EL (cell line): ENCODE measurements at places on chromosomes 5 and 9.

DNA sequence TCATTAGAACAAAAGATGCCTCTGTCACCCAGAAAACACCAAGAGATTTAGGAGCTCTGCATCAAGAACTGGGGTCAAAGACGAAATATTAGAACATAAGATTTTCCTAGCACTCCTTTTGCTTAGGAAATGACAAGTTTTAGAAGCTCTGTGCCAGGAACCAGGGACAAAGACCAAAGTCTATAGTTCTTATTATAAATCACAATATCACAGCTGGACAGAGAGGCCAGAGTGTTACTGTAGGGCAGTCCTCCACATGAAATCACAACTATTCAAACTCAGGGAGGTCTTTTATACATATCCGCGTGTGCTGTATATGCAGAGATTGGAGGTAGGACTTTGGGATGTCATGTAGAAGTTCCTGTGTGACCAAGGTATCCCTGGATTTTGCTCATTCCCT, 116.7 kb upstream of the SAP30L start:
- no peak for DNase-seq

GRCh38 chr9:98096091-98096490, 22.9 kb downstream of the TRIM14 start:
- no peak for DNase-seq

DNA sequence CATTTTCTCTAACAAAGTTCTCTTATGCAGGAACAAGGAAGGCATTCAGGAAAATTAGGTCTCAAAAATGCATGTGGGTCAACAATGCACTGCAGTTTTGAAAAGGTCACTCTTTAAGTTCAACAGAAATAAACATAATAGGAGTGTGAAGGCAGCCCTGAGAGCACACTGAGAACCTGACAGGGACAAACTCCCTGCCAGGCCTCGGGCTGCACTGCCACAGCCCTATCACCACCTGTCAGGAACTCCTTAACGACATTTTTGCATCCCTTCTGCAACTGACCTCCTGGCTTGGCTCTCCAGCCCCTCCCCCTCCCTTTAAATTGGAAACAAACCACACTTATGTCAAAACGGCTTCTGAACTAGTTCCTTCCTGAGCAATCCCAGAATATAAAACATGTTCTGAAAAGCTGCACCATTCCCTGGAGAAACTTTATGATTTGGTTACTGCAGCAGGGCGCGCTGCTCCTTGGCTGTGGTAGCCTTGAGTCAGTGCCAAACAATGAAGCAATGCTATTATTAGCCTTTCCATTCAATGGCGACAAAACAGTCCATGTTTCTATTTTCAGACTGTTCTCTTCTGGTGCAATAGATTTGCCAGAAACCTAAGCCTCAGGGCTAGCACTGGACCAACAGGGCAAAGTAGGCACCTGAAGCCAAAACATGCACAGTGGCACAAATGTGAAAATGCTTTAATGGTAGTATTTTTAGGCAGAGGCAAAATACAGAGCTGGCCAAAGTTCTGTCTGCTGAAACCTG, 160.1 kb upstream of the ZNF608 start:
- peak; percentile 40 for DNase-seq

GRCh38 chr5:95715799-95716461, 15.2 kb upstream of the RHOBTB3 start:
- peak; percentile 80 for DNase-seq

- DNase-seq = no peak
Measured at GRCh38 chr9:5430912-5431311, 6.8 kb downstream of the PLGRKT start.

DNA sequence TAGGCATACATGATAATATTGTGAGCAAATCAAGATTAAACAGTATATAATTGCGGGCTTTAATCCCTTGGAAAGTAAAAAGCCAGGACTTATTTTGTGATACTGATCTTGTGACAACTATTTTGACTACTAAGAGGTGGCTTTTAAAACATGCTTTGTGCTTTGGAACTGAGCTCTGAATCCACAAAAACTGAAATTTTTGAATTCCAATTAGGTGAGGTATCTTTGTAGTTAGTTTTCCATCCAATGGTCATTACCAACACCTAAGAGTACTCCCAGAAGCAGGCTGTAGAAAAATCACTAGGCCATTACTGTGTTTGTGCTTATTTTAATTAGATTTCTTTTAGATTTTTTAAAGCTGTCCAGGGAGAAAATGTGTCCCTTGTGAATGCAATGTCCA, 559.5 kb upstream of the WWC1 start:
- no peak for DNase-seq

GRCh38 chr5:125140220-125140619, 393.8 kb upstream of the ZNF608 start:
- DNase-seq = no peak

- no peak for DNase-seq
Measured at GRCh38 chr5:7872517-7873130, 3.7 kb downstream of the MTRR start.

DNA sequence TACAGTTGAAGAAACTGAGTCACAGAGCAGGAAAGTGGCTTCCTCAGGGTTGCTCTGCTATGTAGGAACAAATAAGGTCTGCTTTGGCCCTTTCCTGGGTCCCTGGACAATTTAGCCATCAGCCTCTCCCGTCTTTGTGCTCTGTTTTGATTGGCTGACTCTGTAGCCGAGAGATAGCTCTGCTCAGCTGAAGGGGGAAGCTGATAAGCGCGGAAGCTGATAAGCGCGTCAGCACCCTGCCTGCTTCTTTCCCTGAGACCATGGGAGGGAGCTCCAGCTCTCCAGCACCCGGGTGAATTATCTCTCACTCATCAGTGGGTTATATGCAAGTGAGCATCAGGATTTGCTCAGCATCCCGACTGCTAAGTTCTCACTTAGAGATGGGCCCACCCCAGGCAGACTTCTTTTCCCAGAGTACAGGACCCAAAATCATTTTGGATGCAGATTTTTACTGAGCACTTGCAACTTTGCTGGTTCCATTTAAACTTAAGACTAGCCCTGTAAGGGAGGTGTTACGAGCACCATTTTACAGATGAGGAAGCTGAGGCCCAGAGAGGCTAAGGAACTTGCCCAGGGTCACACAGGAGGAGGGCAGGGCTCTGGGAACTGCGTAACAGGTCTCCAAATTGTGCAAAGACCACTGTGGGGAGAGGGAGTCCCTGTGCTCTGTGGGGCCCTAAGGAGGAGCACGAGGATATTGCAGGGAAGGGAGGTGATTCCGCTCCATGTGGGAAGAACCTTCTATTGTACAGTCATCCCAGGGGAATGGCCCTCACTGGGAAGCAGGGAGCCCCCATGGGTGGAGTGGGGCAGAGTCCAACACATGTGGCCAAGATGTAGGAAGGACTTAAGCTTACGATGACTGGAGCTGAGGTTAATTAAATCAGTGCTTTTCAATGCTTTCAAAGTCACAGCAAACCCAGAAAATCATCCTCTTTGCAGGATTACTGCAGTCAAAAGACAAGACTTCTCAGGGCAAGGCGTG, 83.7 kb upstream of the ORM1 start:
- DNase-seq = peak; percentile 62

DNA sequence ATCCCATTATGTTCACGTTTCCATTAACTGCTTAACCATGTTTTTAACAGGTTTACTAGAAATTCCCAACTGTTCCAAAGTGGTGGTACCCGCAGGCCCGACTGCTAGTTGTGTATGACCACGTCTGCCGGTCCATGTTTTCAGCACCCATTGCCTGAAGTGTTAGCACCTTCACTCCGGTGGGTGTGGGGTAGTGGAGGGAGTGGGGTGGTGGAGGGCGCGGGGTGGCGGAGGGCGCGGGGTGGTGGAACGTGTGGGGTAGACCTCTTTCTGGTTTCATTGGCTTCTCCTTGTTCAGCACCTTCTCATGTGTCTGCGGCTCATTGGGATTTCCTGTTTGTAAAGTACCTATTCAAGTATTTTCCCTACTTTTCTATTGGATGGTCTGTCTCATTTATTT, 37.7 kb downstream of the TPPP start:
- no peak for DNase-seq

GRCh38 chr9:92467511-92467910, 14.8 kb downstream of the ASPN start:
- DNase-seq = no peak

DNA sequence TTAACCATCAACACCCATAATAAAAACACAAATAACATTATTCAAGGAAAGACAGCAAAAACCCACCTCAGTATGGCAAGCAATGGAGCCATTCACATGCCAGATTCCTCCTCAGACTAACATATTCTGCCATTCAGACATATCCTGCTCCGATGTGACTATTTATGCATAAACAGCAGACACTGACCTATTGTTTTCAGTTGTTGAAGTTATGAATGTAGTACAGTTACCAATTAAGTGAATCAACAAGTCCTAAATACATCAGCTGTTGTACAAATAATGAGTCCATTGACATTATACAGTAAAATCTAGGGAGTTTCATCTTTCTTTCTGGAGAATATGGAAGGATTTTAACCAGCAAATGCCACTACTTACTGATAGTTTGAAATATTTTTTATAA, 131.7 kb downstream of the DENND1A start:
- DNase-seq = no peak

GRCh38 chr5:74833537-74834266, 32.5 kb downstream of the FAM169A start:
- DNase-seq = no peak

DNA sequence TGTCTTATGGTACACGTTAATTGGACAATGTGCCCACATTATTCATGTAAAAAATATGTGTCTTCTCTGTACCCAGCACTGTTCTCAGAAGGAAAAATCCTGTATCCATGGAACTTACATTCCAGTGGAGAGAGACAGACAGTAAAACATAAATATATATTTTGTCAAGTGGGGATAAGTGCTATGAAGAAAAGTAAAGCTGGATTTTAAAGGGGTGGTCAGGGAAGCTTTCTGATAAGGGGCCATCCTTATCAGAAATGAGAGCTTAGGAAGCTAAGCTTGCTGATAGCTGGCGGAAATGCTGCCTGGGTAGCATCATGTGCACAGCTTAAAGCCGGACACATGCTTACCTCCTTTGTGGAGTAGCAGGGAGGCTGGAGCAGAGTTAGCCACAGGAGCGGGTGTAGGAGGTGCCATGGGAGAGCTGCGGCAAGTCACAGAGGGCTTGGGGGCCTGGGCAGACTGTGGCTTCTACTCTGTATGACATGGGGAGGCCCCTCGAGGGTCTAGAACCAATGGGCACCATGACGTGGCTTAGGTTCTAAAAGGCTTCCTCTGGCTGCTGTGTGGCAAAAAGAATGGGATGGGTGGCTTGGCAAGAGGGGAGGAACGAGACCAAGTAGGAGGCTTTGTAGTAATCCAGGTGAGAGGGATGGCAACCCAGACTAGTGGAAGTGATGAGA, 141.7 kb downstream of the FGF1 start:
- peak; percentile 47 for DNase-seq

DNA sequence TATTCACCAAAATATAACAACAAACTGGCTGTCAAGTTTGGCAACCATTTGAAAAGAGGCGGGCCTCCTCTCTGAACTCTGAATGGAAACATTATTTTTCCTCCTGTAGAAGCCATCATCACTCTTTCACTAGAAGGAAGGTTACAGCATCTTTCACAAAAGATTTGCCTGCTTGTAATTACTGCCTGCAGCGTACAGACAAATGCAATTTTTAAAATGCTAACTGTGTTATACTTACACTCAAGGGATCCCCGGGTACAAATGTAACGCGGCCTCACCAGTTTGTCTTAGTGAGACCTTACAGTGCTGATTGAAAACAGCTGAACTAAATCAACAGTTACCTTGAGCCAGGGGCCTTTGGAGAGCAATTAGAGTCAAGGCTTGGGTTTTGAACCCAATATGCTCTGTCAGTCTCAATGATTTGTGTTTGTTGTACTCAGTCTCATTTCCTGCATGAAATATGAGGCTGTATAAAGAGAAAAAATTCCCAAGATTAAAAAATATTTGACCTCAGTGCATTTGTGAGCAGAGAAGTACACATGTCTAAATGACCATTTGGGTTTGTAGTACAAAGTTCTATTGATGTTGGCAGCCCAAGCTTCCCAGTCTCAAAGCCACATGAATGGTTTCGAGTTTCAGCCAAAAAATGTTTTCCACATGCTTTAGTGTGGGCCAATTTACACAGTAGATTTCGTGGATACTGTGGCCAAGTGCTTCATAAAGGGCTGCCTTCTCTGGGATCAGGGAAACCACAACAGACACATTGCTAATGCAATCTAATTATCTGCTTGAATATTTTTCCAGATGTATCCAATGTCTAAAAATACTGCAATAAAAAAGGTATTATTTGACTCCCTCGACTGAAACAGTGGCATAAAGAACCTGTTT, 500.0 kb downstream of the SPATA31D1 start:
- peak; percentile 73 for DNase-seq

- no peak for DNase-seq
Measured at GRCh38 chr5:69152731-69153130, 14.2 kb upstream of the CCNB1 start.

- peak; percentile 82 for DNase-seq
Measured at GRCh38 chr9:34612788-34613390, 992 bp upstream of the RPP25L start.

DNA sequence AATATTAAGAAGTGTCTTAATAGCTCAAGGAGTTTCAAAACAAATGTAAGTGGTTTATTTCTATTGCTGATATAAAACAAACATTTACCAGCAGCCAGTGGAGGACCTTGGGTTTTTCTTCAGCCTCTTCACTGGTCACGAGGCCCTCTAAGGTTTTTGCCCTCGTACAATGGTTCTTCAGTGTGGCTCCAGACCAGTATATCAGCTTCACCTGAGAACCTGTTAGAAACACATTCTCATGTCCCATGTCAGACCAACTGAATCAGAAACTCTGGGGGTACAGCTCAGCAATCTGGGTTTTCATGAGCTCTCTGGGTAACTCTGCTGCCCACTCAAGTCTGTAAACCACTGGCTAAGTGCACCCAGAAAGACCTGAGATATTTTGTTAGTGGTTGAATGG, 12.9 kb downstream of the WWC1 start:
- DNase-seq = no peak

DNA sequence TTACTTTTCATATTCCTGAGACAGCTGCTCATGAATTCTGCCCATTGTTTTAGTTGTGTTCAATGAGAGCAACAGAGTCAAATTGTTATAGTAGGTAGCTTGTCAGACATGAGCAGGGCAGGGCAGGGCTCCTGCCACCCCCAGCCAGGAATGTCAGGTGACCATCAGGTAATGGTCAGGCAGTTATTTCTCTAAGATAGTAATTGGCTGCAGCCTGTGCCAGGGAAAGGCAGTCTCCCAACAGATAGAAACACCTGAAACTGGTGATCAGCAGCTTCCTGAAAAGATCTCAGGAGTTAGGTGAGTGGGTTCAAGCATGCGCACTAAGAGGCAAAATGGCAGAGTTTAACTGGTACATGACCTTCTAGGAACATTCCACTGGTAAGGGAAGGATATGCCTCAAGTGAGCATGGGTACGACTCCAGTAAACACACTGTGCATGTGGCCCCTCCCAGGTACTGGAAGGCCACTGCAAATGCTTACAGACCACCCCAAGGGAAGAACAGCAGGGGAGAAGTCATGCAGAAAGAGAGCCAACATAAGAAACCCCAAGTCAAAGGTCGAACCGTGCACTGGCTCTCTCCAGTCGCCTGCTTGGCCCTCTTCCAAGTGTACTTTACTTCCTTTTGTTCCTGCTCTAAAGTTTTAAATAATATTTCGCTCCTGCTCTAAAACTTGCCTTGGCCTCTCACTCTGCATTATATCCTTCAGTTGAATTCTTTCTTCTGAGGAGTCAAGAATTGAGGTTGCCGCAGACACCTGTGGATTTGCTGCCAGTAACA, 25.1 kb downstream of the CARTPT start:
- no peak for DNase-seq

GRCh38 chr5:168123631-168124528, 167.6 kb upstream of the WWC1 start:
- DNase-seq = no peak
